Mucosa of gallbladder (tissue), 1 donor: ENCODE measurements at places on chromosomes 13 and 19. TPM values are rescaled to one million over a fixed set of nuclear protein-coding genes. Genes with fewer than 3 reads are reported as not detected.

ZNF442 gene
- total RNA-seq, result 3.4 TPM

GPR42 gene
- total RNA-seq, result not detected

GAS6 gene
- total RNA-seq, result 118 TPM

SLC15A1 gene
- total RNA-seq, result 140 TPM

ZNF850 gene
- total RNA-seq, result 4.1 TPM

URAD gene
- not detected for total RNA-seq

NXNL1 gene
- not detected for total RNA-seq

- DNase-seq, result no peak
Measured at GRCh38 chr13:50810998-50811397, 32.5 kb downstream of the DLEU7 start.

- no peak for DNase-seq
Measured at GRCh38 chr13:83879431-83880171, 2.7 kb downstream of the SLITRK1 start.

DNA sequence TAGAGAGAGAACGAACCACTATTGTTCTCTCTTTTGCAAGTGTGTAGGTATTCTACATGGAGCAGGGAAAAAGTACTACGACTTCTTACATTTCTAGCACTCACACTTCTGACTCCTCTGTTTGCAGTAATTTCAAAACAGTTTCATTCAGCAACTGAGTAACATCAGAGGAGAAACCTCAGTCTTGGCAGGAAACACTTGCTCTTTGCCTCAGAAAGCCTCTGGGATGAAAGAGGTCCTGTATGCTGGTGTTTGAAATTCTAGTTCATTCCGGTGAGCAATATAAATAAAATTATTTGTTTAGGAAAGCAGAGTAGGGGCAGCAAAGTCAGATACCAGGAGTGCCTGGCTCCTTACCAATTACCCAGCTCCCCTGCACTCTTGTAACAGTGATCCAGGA, 595.5 kb downstream of the TBC1D4 start:
- DNase-seq, result no peak

- DNase-seq, result no peak
Measured at GRCh38 chr13:59274958-59275727, 888.6 kb downstream of the DIAPH3 start.

DNA sequence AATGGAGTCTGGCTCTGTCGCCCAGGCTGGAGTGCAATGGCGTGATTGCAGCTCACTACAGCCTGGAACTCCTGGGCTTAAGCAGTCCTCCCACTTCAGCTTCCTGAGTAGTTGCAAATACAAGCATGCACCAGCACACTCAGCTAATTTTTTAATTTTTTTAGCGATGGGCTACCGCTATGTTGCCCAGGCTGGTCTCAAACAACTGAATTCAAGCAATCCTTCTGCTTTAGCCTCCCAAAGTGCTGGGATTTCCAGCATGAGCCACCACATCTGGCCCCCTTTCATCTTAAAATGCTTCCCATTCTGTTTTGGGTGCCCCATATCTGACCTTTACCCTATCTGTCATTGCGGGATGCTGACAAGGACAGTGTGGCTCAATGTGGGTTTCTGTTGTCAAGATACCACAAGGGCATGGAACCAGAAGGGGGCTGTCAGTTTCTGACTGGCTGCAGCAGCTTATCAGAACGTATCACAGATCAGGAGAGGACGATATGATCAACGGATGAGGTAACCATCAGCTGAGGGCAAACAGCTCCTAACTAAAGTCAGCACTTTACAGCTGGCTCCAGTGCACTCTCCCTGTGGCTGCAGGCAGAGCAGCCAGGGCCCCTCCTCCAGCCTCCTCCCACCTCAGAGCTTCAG, 32.4 kb downstream of the GPR42 start:
- no peak for DNase-seq

- DNase-seq, result peak; percentile 22
Measured at GRCh38 chr13:32310134-32310706, 4.9 kb downstream of the ZAR1L start.

DNA sequence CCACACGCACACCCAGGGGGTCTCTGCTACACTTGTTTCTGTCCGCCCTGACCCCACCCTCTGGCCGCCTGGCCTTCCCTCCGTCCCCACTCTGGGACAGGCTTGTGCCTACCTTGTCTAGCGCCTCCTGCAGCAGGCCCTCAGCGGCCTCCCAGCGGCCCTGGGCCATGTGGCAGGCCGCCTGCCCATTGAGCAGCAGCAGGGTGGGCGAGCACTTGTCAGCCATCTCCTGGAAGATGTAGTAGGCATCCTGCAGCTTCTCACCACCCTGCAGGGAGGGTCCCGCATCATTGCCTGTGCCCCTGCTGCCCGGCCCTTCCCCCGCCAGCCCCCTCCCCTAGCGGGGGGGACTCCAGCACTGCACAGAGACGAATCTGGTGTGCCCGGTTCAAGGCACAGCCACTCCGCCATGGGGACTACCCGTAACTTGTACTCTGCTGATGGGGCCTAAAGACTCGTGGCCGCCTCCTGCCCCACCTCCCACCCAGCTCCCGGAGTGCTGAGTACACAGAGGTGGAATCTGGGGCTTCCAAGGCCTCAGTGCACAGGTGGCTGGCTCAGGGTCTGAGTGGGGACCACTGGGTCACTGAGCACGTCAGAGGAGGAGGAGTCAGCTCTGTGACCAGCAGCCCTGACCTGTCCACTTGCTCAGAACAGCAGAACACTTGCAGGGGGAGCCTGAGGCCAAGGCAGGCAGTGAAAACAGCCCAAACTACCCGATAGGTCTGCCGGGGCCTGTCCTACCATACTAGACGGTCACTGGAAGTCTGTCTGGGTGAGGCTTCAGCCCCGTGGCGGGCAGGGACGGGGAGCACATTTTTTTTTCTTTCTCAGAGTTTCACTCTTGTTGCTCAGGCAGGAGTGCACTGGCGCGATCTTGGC, 7.4 kb upstream of the CERS1 start:
- DNase-seq, result no peak

DNA sequence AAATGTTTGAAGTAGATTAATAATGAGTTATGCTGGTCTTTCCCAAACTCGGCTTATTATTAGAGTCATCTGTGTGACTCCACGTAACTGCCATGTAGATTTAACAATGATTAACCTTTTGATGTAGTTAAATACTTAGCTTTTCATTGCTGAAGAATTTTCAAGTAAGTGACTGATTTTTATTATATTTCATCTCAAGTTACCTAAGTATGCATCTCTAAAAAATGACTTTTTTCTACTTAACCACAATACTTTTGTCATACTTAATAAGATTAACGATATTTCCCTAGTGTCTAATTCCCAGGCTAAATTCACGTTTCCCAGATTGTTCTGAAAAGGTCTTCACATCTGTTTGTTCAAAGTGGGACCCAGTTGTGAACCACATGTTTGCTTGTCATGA, 17.8 kb downstream of the BIVM start:
- DNase-seq, result no peak

DNA sequence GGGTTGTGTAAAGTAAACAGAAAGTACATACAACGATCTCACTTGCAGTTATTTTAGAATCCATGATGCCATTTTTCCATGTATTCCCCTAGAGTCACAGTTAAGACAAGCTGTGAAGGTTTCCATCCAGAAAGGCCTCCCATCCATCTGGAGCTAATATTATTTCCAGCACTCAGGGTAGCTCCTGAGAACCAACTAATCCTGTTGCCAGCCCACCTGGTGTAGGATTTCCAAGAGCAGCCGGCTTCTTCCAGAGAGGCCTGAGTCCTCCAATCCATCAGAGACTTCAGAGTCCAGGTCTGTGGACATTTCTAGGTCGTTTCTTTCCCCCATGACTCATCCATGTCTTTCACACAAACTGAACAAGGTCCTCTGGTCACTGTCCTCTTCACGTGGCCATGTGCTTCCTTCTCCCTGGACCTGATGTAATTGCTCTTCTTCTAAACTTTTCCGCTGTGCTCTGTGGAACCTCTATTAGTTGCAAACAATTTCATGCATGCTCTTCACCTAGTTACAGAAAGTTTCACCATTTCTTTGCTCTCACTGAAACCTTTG, 270.3 kb upstream of the TMTC4 start:
- DNase-seq, result no peak

DNA sequence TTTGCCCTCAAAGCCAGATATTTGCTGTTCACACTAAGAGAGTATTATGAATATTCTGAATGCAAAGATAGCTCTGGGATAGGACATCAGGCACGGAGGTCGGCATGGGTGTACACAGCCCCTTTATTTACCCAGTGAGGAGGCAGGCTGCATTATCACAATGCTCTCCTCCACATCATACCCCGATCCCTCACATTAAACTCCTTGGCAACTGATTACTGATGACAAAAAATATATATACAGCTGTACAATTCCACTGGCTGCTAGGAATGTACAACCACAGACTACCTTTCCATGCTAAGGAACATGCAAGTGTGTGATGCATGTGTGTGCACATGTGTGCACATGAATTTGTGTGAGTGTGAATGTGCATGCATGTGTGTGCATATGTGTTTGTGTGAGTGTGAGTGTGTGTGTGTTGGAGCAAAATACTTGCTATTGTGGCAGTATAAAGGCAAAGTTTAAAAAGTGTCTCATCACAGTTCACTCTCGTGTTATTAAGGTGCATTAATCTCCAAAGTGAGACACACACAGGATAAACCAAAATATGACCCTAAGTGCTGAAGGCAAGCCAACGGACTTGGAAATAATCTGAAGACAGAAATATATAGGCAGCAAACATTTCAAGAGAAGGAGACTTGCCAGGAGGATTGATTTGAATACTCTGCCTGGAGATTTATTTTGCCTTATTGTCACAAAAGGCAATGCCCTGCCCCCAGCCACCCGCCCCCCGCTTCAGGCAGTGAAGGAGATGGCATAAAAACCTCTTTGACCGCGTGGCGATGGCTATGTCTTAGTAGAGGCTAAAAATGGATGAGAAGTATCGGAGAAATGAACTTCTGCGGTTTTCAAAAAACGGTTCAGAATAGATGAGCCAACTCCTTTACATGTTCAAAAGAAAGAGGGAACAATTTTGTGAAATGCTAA, 274.8 kb downstream of the TSHZ3 start:
- DNase-seq, result no peak

GRCh38 chr13:92896842-92897241, 329.8 kb upstream of the GPC6 start:
- no peak for DNase-seq

DNA sequence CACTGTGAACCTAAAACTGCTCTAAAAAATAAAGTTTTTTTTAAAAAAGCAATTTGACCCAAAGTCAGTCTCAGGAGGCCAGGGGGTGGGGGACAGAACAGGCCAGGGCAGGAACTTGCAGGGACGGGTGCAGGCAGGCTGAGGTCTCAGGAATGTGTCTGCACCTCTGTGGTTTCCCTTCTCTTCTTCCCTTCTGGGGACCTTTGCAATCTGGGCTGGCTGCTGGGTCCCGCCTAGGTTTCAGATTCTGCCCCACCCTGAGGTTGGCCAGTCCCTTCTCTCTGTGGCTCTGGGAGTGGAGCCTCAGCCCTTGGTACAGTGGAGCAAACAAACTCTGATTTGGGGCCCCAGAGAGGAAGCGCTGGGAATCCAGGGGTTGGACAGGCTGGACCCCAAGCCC, 5.3 kb upstream of the F2RL3 start:
- no peak for DNase-seq

- peak; percentile 29 for DNase-seq
Measured at GRCh38 chr19:11496391-11497163, 9.1 kb downstream of the ZNF653 start.

DNA sequence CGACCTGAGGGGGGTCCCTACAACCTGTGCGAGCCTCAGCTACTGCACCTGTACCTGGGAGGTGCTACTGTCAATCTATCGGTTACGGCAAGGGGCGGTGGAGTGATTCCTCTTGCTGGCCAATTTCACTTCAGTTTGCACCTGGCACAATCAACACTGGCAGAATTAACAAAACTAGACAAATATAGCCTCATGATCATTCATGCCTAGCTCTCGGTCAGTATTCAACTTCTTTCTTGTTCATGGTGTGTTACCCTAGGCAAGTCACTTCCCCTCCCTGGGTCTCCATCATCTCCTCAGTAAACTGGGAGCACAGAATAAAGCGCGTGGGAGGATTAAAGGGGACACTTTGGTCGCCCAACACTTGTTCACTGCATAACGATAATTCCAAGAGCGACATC, 618 bp downstream of the HAUS8 start:
- no peak for DNase-seq

DNA sequence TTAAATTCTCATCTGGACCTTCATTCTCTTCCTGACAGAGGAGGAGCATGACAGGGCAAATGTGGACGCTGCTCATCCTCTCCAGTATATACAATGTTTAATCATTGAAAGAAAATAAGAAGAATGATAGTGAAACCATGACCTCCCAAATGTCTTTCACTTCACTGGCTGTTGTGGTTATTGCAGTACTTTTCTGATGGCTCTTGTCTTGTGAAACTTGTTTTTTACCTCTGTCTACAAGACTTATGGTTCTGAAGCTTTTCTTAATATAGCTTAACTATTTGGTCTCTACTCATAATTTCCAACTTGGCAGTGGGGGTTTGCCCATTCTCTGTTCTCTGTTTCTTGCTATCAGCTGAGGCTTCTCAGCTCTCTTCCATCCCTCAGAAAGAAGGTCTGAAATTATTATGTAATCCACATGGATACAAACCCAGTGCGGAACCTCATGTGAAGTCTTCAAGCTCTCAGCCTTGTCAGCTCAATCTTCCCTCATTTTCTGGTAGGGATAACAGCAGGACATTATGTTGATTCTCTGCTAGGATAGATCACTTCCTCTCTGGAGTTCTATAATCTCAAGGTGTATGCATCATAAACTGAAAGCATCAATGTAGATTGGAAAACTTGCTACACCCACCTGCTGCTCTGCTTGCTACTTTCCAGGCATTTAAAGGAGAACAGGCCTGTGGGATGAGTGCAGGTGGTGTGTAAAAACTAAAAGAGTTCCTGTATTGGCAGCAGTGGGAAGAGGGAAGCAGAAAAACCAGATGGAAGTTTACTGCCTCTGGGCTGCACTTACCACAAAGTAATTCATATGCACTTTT, 250.3 kb upstream of the HTR2A start:
- DNase-seq, result no peak
